ENCODE measurements at places on chromosomes 12 and 14.

GRCh38 chr14:24705840-24706239 is 71.8 kb upstream of the GZMB start:
- DNase-seq = no peak

DNA sequence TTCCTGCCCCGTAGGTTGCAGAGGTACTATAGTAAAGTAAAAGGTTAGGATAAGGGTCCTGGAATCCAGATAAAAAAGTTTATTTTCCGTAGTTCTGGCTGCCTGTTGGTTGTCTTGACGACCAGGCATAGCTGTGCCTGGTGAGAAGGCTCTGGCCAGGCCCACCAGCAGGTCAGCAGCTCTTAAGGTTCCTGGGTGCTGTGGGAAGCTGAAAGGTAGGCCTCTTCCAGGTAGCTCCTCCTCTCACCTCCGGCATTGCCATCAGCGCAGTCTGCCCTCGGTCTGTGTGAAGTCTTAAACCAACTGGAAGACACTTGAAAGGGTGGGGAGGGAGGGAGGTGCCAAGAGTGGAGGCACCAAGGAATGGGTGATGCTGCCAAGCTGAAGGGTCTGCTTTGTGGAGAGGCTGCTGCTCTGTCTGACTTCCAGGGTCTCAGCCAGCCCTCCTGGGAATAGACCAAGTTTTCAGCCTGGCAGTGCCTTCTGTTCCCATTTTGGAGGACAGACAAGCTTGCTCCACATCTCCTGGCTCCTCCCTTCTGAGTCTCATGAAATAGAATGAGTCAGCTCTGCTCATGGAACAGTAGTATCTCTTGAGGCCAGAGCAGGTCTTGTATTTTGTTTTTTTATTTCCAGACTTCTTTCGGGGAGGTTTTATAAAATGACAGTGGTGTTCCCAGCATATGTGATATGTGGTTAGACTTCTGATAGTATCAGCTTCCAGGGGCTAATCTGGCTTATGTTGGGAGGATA is 5.2 kb upstream of the ACADS start:
- no peak for DNase-seq

- DNase-seq = no peak
These were observed 5.7 kb downstream of the PAWR start for GRCh38 chr12:79685068-79685467.

GRCh38 chr12:49803693-49804450 is 24.3 kb downstream of the NCKAP5L start:
- no peak for DNase-seq

GRCh38 chr12:46303039-46303666 is 34.3 kb upstream of the SLC38A1 start:
- peak; percentile 29 for DNase-seq

- DNase-seq = no peak
These were observed 1.5 kb upstream of the GPX2 start for GRCh38 chr14:64944041-64944440.

- no peak for DNase-seq
These were observed 22.2 kb downstream of the SLC41A2 start for GRCh38 chr12:104935886-104936285.

- DNase-seq = no peak
These were observed 272.1 kb downstream of the CEP128 start for GRCh38 chr14:80669426-80669825.

DNA sequence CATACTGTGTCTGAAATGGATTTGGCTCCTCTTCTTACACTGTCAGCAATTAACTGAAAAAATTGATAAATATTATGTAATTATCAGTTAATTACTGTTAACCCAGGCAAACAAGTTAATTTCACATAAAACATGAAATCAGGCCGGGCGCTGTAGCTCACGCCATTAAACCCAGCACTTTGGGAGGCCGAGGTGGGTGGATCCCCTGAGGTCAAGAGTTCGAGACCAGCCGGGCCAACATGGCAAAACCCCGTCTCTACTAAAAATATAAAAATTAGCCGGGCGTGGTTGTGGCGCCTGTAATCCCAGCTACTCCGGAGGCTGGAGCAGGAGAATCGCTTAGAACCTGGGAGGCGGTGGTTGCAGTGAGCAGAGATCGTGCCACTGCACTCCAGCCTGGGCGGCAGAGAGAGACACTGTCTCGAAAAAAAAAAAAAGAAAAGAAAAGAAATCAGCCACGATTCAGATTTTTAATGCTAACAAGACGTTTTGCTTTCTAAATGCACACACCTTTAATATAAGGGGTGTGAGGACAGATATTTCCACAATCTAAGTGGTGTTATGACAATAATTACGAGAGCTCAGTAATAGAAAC is 473 bp upstream of the TMEM19 start:
- DNase-seq = no peak
